Osteocyte (in vitro differentiated cells): ENCODE measurements at places on chromosomes 12 and 14.
A peak's percentile ranks its signal among the peaks of the same experiment; 100 is the strongest.

DNA sequence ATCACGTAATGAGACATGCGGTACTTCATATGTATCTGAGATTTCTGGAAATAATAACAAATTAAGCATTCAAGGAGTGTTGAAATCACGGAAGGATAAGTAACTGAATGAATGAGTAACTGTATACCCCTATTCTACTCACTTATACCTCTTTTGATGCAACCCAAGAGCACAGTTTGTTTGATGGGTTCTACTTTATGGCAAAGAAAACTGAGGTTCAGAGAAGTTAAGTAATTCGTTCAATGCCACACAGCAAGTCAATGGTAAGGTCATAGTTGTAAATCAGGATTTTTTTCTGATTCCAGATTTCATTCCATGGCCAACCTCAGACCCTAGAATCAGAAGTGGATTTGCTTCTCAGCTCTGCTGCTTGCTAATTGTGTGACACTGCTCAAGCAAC is 544.5 kb upstream of the TBX3 start:
- no peak for DNase-seq

GRCh38 chr12:42761601-42762350 is 172.2 kb upstream of the PRICKLE1 start:
- no peak for DNase-seq

DNA sequence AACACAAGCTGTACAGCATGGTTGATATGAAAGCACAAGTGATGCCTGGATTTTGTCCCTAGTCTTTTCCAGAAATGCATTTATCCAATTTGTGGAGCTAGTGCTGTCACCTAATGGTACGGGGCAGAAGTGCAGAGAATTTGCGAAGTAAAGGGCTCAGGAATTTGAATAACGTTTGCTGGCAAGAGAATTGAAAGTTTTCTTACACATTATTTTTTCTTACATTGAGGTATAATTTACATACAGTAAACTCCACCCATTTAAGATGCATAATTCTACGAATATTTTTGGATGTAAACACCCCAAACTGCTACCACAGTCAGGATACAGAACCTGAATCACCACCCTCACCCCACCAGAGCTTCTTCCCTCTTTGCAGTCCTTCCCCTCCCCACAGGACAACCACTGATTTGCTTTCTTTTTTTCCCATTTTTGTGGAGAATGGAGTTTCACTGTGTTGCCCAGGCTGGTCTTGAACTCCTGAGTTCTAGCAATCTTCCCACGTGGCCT is 3.5 kb downstream of the AICDA start:
- no peak for DNase-seq

GRCh38 chr14:59852350-59852749 is 18.2 kb downstream of the RTN1 start:
- DNase-seq: no peak

GRCh38 chr14:103273145-103273744 is 60.8 kb upstream of the EIF5 start:
- peak; percentile 86 for DNase-seq
